ENCODE measurements at places on chromosomes 13 and 19. TPM values are rescaled to one million over a fixed set of nuclear protein-coding genes. Genes with fewer than 3 reads are reported as not detected.

KL gene
- under 0.01 TPM for total RNA-seq

SYNGR4 gene
- not detected for total RNA-seq

RASAL3 gene
- under 0.01 TPM for total RNA-seq

NPAS1 gene
- total RNA-seq, result 5.6 TPM

CCDC194 gene
- total RNA-seq, result not detected

C19orf67 gene
- total RNA-seq, result not detected

ZNF584 gene
- total RNA-seq, result 16.7 TPM

ZNF320 gene
- 11.7 TPM for total RNA-seq

ZNF17 gene
- total RNA-seq, result 9.9 TPM

IL17D gene
- 1.3 TPM for total RNA-seq

KLK6 gene
- not detected for total RNA-seq

TIMM13 gene
- 39.9 TPM for total RNA-seq

SBK2 gene
- not detected for total RNA-seq

HOMER3 gene
- total RNA-seq, result 123 TPM

Measured in regular cardiac myocyte (primary cell).